Left forelimb (tissue), 1 donor: ENCODE measurements at places on chromosomes 13 and 19.

DNA sequence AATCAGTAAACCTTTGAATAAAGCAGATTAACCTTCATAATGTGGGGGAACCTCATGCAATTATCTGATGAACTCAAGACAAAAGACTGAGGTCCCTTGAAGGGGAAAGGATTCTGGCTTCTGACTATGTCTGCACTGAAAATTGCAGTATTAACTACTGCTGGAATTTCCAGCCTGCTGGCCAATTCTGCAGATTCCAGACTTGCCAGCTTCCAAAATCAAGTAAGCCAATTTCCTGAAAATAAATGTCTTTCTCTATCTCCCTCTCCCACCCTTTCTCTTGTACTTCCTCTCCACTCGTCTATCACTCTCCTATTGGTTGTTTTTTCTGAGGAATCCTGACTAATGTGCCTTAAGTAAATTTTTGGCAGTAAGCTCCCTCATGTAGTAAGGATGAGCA lies 1479.9 kb upstream of the PRR20A start:
- DNase-seq, result no peak

DNA sequence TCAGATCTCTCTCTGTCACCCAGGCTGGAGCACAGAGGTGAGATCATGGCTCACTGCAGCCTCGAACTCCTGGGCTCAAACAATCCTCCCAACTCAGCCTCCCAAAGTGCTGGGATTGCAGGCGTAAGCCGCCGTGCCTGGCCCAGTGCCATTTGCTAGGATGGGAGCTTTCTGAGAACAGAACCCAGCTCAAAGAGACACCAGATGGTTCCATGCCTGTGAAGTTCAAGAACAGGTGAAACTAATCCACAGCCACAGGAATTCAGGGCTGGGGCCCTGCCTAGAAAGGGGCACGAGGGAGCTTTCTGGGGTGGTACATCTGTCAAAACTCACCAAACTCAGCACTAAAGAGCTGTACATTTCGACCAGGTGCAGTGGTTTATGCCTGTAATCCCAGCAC lies 4.2 kb downstream of the SLC7A9 start:
- no peak for DNase-seq

DNA sequence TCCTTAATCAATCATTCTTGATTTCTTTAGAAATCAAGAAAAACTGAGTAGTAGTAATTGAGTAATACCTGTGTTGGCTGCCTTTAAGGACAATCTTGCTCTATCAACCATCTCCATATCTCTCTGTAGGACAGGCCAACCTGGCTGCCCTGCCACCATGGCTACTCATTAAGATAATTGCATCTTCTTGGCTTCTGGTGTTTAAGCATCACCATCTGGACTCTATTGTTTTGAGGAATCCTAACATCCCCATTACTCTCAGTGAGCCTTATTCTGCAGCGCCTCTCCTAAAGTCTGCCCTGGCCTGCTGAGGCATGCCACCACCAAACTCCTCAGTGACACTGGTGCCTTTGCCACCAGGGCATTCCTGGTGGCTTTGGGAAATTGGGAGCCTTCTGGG lies 442.6 kb upstream of the ZNF507 start:
- DNase-seq, result no peak

GRCh38 chr13:94093652-94094315 lies 385.7 kb downstream of the DCT start:
- no peak for DNase-seq

GRCh38 chr19:47414469-47414868 lies 4.9 kb downstream of the MEIS3 start:
- no peak for DNase-seq

GRCh38 chr13:55990631-55991030 lies 1150.1 kb upstream of the PRR20A start:
- no peak for DNase-seq

DNA sequence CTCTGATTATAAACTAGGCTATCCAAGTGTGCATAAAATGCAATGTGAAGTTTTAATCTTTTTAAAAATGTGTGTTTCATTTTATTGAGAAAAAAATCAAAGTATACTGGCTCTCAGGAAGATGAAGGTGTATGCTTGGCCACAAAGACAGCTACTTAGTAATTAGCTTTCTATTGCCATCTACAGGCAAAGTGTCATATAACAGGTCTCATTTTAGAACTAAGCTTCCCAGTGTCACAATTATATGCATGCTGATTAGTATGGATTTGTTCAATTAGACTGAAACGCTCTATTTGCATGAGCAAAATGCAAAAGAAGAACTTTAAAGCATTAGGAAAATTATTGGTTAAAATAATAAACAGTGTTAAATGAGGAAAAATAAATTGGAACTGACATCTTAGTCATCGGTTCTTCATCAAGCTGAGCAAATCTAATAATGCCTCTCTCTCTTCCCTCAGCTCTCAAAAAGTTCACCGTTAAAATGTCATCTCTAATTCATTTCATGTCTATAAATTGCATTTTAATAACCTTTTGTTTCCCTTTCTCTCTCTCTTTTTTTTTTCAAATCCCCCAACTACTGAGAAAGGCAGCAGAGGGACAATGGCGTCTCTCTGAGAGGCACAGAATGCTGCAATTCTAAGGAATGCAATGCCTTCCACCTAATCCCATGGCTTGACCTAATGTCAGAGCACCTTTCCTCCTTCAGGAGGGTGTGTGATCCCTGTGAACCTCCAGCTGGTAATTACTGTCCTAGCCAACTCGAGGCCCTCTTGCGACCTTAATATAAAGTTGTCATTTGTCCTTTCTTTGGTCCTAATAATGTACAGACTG lies 313.1 kb upstream of the MAB21L1 start:
- DNase-seq, result no peak

DNA sequence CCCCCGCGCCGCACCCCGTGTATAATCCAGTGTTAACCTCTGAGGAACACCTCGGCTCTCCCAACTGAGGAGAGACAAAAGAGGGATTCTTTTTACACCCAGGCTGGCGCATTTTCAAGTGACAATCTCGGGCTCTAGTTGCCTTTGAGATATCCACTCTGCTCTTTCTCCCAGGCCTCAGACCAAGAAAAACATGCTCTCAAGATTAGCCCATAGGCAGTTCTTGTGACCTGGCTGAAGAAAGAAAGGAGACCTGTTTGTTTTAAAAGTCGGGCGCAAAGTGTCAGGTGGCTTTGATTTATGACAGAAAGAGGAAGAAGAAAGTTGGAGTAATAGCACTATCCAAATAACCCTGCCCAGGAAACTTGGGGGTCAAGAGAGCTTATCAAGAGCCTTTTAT lies 27.3 kb downstream of the SHISA2 start:
- DNase-seq, result no peak

DNA sequence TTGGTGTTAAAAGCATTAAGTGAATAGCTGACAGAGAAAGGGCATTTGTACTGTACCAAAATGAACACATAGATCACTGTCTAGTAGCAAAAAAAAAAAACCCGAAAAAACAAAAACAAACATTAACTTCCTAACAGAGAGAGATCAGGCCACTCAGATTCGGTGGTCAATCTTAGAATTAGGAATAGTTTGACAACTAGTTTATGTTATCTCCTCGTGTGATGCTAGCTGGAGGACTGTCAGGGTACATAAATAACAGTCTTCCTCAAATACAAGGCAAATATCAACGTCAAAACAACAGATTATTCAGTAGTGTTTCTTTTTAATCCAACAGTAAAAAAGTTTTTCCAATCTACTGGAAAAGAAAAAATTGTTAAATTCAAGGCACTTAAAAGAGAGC lies 1.7 kb downstream of the ZMYM5 start:
- no peak for DNase-seq

- no peak for DNase-seq
Observed at GRCh38 chr19:41589371-41589770, 13.4 kb downstream of the CEACAM21 start.

GRCh38 chr13:28468023-28468915 lies 26.7 kb downstream of the FLT1 start:
- DNase-seq, result no peak

DNA sequence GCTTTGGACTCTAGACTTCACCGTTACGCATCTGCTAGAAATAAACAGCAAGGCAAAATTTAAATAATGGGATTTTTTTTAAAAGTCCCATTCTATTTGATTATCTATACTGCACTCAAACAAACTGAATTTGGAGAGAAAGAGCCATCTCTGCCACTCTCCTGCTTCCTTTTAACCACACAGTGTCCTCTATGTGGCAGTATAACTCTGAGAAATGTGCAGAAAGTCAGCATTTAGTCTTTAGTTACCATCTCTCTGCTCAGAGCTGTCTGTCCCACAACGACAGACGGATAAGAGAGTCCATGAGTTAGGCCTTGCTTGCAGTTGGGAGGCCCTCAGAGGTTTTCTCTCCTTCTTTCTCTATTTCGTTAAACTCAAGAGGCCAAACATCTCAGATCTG lies 21.2 kb downstream of the CCNA1 start:
- no peak for DNase-seq

GRCh38 chr19:9323557-9323918 lies 441 bp upstream of the ZNF559 start:
- DNase-seq, result no peak

- no peak for DNase-seq
Observed at GRCh38 chr13:49607761-49608160, 20.5 kb upstream of the ARL11 start.

- DNase-seq, result no peak
Observed at GRCh38 chr13:113937527-113938180, 36.2 kb downstream of the C13orf46 start.

DNA sequence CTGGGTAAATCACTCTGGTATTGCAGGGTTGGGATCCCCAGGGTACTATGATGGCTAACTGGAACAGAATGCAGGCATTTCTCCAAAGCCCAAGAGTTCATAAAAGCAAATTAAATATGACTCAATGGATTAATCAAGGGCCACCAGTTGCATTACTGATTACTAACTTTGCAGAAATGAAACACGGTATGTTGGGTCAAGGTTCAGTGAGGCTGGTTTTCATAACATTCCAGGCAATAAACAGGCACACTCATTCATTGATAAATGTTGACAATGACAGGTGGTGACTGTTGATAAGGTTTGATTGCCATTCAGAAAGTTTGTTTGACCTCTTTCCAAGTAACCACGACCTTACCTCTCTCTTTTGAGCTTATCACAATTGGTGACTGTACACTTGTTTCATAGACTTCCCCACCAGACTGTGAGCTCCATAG lies 506 bp upstream of the AP1M1 start:
- DNase-seq, result no peak

DNA sequence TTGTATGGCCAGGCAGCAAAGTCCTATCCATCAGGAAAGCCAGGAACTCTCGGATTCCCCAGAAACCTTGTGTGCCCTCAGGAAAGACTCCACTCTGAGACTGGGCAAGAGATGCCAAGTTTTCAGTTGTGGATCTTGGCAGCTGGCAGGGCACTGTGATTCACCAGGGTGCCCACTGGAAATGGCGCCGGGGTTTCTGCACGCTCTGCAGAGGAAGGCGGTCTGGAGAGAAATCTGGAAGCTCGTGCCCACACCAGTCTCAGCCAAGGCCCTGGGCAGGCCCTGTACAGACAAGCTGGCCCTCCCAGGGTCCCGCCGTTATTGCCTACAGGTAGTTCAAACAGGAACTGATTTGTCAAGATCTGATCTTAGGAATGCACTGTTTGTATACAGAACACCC lies 4.9 kb downstream of the NAPA start:
- DNase-seq, result no peak

DNA sequence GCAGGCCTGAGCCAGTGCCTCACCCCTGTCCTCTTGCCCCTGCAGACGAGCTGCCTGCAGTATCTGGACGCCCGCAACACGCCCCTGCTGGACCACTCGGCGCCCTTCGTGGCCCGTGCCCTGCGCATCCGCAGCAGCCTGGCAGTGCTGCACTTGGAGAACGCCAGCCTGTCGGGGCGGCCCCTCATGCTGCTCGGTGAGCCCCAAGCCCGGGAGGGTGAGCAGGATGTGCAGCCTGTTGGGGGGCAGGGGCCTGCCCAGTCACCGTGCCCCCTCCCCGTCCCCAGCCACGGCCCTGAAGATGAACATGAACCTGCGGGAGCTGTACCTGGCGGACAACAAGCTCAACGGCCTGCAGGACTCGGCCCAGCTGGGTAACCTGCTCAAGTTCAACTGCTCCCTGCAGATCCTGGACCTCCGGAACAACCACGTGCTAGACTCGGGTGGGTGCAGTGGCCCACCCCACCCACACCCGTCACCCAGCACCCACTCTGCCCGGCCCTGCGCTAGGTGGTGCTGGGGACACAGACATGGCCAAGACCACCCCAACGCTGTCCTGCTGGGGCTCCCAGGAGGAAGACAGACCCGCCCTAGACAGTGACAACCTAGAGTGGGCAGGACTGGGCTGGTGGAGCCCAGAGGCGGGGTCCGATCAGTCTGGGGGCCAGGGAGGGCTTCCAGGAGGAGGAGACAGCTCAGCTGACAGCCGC lies 18.6 kb downstream of the NKPD1 start:
- DNase-seq, result no peak

GRCh38 chr19:54133312-54133956 lies 4.1 kb upstream of the CNOT3 start:
- DNase-seq, result peak; percentile 78

GRCh38 chr13:74866101-74866500 lies 615.9 kb downstream of the TBC1D4 start:
- no peak for DNase-seq

DNA sequence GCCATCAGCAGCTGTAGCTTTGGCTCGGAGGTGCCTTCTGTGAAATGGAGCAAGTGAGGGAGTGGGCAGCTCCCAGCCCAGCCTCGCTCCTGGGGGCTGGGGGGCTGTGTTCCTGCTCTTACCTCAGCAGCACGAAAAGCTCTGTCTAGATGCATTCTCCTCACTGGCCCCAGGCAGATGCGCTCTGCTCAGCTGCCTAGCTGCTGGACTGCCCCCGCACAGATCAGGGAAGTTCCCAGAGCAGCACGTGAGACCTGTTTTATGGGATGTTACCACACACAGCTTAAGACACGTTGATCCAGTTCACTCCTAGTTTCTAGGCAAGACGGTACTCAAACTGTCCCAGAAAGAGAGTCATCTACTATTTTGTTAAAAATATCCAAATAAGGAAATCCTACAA lies 13.6 kb downstream of the LCP1 start:
- DNase-seq, result no peak

DNA sequence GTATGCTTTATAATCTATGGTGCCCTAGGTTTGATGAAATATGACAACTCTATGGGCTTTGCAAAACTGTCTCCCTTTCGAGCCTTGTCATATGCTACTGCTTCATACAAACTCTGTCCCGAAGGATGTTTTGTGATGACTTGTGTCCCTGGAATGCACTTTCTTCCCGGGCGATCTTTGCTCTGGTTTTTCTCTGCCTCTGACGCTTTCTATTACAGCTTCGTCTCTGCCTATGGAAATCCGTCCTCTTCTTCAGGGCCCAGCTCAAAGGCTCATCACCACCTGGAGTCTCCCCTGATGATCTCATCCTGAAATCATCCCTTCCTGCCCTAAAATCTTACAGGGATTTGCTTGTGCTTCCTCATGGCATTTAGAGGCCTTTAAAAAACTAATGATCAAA lies 191.5 kb upstream of the KL start:
- DNase-seq, result no peak

DNA sequence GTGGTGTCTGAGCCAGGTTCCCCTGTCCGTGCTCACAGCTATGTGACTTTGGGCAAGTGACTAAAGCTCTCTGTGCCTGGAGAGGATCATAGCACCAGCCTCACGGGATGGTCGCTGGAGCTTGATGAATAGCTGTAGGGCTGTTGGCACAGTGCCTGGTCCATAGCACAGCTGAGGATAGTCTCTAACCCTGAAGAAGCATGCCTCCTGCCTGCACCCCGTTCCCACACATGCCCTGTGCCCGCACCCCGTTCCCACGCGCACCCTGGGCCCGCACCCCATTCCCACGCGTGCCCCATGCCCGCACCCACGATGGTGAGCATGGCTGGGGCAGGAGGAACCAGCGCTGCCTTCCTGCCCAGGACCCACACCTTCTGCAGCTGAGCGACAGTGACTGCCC lies 63.7 kb upstream of the F7 start:
- no peak for DNase-seq
